Activated B cell treated with CpG ODN at 0.5 μM for 24 hours (primary cell): ENCODE measurements at places on chromosomes 7 and 10. TPM values are rescaled to one million over a fixed set of nuclear protein-coding genes. Genes with fewer than 3 reads are reported as not detected.

- H3K27ac ChIP-seq = no peak overlapping the region
- H3K27me3 ChIP-seq = no peaks in the 10 kb centered on the region
- peak overlapping the region; percentile 19 for H3K4me3 ChIP-seq
Measured at GRCh38 chr10:100020886-100021253, 11.1 kb upstream of the DNMBP start.

- DNase-seq = no peak
- H3K27ac ChIP-seq = no peak overlapping the region
- no peak overlapping the region for H3K4me3 ChIP-seq
- no peaks in the 10 kb centered on the region for H3K36me3 ChIP-seq
- no peaks in the 10 kb centered on the region for H3K4me1 ChIP-seq
Measured at GRCh38 chr10:68212721-68213352, 19.1 kb downstream of the ATOH7 start.

DNA sequence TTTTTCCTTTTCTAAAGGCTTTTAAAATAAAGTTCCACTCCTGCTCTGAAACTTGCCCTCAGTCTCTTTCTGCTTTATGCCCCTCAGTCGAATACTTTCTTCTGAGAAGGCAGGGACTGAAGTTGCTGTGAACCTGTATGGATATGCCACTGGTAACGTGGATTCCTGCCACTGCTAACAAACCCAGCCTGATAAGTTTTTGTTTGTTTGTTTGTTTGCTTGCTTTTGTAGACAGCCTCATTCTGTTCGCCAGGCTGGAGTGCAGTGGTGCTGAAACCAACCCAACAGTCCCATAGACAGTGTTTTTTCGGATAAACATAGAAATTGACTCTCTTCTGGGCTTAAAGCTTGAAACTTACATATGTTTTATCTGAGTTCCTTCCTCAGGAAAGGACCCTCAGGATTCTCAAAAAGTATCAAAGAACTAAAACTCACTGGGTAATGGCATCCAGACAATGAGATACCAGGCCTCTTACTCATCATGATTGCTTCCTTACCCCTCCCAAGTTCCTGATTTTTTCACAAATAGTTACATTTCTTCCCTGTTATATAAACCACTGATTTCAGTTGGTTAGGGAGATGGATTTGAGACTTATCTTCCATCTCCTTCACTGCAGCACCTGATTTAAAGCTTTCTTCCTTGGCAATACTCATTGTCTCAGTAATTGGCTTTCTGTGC is 273.6 kb downstream of the SDHAF3 start:
- no peak overlapping the region for H3K4me3 ChIP-seq
- no peak overlapping the region for H3K27ac ChIP-seq
- no peaks in the 10 kb centered on the region for H3K27me3 ChIP-seq
- no peaks in the 10 kb centered on the region for H3K36me3 ChIP-seq
- H3K4me1 ChIP-seq = no peaks in the 10 kb centered on the region
- DNase-seq = no peak

GRCh38 chr10:86969421-86970041 is 1.2 kb downstream of the ADIRF start:
- H3K4me1 ChIP-seq = peaks cover 43% of the 10 kb centered on the region
- peak overlapping the region; percentile 87 for H3K4me3 ChIP-seq
- DNase-seq = no peak
- H3K27me3 ChIP-seq = peaks cover 6% of the 10 kb centered on the region
- H3K27ac ChIP-seq = no peak overlapping the region

GRCh38 chr10:69352569-69353264 is 64.0 kb downstream of the TACR2 start:
- peaks cover 5% of the 10 kb centered on the region for H3K36me3 ChIP-seq
- H3K4me3 ChIP-seq = no peak overlapping the region
- H3K27ac ChIP-seq = no peak overlapping the region
- no peak for DNase-seq
- no peaks in the 10 kb centered on the region for H3K27me3 ChIP-seq
- peaks cover 28% of the 10 kb centered on the region for H3K4me1 ChIP-seq

- peak overlapping the region; percentile 61 for H3K27ac ChIP-seq
- DNase-seq = no peak
- H3K36me3 ChIP-seq = no peaks in the 10 kb centered on the region
- peaks cover 71% of the 10 kb centered on the region for H3K4me1 ChIP-seq
Measured at GRCh38 chr7:138032186-138032585, 30.3 kb upstream of the CREB3L2 start.

DNA sequence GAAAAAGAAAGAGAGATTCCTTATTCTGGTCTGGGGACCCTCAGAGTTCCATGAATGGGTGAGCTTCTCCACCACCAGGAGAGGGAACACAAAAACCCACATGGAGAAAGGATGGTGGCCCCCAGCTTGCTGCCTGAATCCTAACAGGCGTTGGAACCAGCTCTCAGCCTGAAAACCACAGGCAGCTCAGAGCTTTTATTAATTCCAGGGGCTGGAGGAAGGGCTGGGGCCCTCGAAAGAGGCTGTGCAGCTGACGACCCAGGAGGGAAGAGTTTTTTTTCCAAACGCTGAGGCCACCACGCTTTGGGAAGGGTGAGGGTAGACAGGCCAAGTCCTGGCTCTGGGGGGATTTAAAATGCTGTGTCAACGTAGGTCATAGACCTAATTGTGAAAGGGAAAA is 10.8 kb upstream of the ELN start:
- no peak overlapping the region for H3K4me3 ChIP-seq
- no peak for DNase-seq
- peaks cover 3% of the 10 kb centered on the region for H3K4me1 ChIP-seq
- no peak overlapping the region for H3K27ac ChIP-seq
- no peaks in the 10 kb centered on the region for H3K36me3 ChIP-seq

DNA sequence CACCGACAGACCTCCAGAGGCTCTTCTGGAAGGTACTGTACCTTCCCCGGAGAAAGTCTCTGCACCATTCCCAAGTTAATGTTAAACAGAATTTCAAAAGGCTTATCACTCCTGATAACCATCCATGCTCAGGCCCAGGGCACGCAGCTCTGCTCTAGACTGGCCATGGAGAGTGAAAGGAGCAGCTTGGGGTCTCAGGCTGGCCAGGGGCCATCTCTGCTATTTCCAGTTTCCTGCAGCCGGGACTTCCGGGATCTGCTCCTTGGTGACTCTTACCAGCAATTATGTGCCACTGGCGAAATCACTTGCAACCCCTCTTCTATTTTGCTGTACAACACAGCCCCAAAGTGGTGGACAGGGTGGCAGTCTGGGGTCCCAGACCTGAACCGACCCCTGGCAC is 6.0 kb downstream of the CLDN15 start:
- no peak for DNase-seq
- peaks cover 37% of the 10 kb centered on the region for H3K36me3 ChIP-seq
- no peak overlapping the region for H3K27ac ChIP-seq
- H3K4me3 ChIP-seq = no peak overlapping the region
- no peaks in the 10 kb centered on the region for H3K4me1 ChIP-seq
- no peaks in the 10 kb centered on the region for H3K27me3 ChIP-seq

The OR2F1 gene
- total RNA-seq = not detected in 2 replicates

The ACHE gene
- 0.16 and 0.34 TPM in 2 replicates for total RNA-seq

The NPSR1 gene
- not detected in 2 replicates for total RNA-seq

The HTR5A gene
- not detected in 2 replicates for total RNA-seq

The HHEX gene
- total RNA-seq = 50.3 and 55.1 TPM in 2 replicates
